Neural crest cell (in vitro differentiated cells): ENCODE measurements at places on chromosomes 7 and 10. TPM values are rescaled to one million over a fixed set of nuclear protein-coding genes. Genes with fewer than 3 reads are reported as not detected.

The ABLIM1 gene
- 35.8 and 40.2 TPM in 2 replicates for total RNA-seq

The AOAH gene
- not detected in 2 replicates for total RNA-seq

The SLC13A4 gene
- 0.27 and 0.68 TPM in 2 replicates for total RNA-seq

The THAP5 gene
- total RNA-seq: 28.2 and 31.9 TPM in 2 replicates

The TAF6 gene
- total RNA-seq: 82.0 and 88.9 TPM in 2 replicates

The AKR1C4 gene
- total RNA-seq: not detected in 2 replicates

The FXYD4 gene
- total RNA-seq: not detected in 2 replicates

The LEP gene
- total RNA-seq: not detected in 2 replicates

The PARG gene
- total RNA-seq: 51.2 and 54.2 TPM in 2 replicates

The LSM8 gene
- 49.9 and 50.0 TPM in 2 replicates for total RNA-seq

The A1CF gene
- total RNA-seq: not detected in 2 replicates

DNA sequence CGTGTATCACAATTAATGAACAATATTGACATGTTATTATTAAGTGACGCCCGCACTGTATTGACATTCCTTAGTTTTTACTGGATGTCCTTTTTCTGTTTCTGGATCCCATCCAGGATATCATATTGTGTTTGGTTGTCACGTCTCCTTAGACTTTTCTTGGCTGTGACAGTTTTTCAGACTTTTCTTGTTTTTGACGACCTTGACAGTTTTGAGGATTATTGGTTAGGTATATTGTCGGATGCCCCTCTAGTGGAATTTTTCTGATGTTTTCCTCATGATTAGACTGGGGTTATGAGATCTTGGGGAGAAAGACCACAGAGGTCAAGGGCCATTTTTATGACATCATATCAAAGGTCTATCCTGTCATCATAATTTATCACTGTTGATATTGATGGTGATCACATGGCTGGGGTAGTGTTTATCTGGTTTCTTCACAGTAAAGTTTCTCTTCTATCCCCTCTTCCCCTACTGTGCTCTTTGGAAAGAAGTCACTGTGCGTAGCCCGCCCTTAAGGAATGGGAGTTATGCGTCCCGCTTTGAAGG, 11.1 kb downstream of the TAF3 start:
- H3K27me3 ChIP-seq: no peaks in the 10 kb centered on the region
- H3K4me3 ChIP-seq: no peak overlapping the region
- no peaks in the 10 kb centered on the region for H3K4me1 ChIP-seq

GRCh38 chr7:969403-969802, 5.9 kb downstream of the COX19 start:
- peaks cover 3% of the 10 kb centered on the region for H3K27me3 ChIP-seq
- H3K36me3 ChIP-seq: no peaks in the 10 kb centered on the region
- no peak overlapping the region for H3K27ac ChIP-seq

GRCh38 chr10:62517252-62517651, 143.1 kb downstream of the ZNF365 start:
- DNase-seq: no peak
- peak overlapping the region; percentile 65 for H3K27ac ChIP-seq
- H3K4me1 ChIP-seq: no peaks in the 10 kb centered on the region
- H3K27me3 ChIP-seq: no peaks in the 10 kb centered on the region
- no peak overlapping the region for H3K4me3 ChIP-seq

- no peak overlapping the region for H3K27ac ChIP-seq
- no peaks in the 10 kb centered on the region for H3K36me3 ChIP-seq
- H3K4me1 ChIP-seq: no peaks in the 10 kb centered on the region
- DNase-seq: no peak
- no peak overlapping the region for H3K4me3 ChIP-seq
Observed at GRCh38 chr7:54141576-54141975, 400.6 kb upstream of the VSTM2A start.

- peaks cover 30% of the 10 kb centered on the region for H3K27me3 ChIP-seq
- H3K4me3 ChIP-seq: peak overlapping the region; percentile 31
- H3K4me1 ChIP-seq: peaks cover 7% of the 10 kb centered on the region
- H3K27ac ChIP-seq: no peak overlapping the region
Observed at GRCh38 chr7:22827563-22827962, 4.9 kb upstream of the TOMM7 start.

DNA sequence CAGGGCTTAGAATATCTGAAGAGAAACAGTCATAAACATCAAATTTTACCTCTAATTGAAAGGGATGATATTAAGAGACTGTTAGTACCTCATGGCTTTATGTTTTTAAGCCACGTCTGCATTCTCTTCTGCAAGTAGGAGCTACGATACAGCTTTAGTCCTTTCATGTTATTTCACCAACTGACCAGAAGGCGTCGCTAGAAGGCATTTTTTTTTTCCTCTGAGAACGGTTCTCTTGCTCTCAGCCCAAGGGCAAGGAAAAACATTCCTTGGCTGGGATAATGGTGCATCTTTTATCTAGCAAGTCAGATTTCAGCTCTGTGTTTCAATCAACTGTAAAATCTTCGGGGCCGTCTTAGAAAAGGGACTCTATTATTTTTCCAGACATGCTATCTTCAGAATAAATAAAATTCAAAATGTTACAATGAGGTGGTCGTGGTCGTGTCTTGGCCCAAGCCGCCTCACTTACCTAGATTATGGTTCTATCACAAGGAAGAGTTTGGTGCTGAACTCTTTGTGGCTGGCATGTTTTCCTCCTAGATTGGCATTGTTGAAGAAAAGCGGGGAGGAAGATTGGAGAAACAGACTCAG, 41.6 kb upstream of the LYZL2 start:
- no peak overlapping the region for H3K4me3 ChIP-seq
- peaks cover 31% of the 10 kb centered on the region for H3K4me1 ChIP-seq
- H3K36me3 ChIP-seq: no peaks in the 10 kb centered on the region
- H3K27ac ChIP-seq: peak overlapping the region; percentile 14
- H3K27me3 ChIP-seq: no peaks in the 10 kb centered on the region

GRCh38 chr10:112631501-112632400, 184.7 kb downstream of the VTI1A start:
- H3K27ac ChIP-seq: peak overlapping the region; percentile 79
- no peaks in the 10 kb centered on the region for H3K36me3 ChIP-seq
- no peak for DNase-seq
- peaks cover 58% of the 10 kb centered on the region for H3K4me1 ChIP-seq

- no peak overlapping the region for H3K4me3 ChIP-seq
- no peaks in the 10 kb centered on the region for H3K36me3 ChIP-seq
- no peak for DNase-seq
- peaks cover 5% of the 10 kb centered on the region for H3K4me1 ChIP-seq
Observed at GRCh38 chr10:110414548-110415309, 83.0 kb upstream of the DUSP5 start.

DNA sequence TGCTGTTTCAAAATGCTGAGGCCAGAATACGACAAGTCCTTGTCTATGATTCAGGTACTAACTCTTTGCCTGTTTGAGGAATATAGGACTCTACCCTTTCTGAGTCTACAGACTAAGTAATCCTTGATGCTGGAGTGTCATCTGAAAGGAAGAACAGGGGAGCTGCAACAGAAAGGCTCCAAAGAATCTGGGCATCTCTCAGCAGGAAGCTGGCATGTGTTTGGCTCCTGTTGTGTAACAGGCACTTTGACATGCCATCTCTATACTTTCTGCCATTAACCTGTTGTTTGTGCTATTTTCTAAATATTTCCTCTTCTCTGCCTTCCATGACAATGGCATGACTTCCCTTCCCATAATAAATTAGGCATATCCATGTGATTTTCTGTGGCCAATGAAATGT, 409.5 kb downstream of the ADRA2A start:
- H3K27ac ChIP-seq: no peak overlapping the region
- no peak overlapping the region for H3K4me3 ChIP-seq
- H3K4me1 ChIP-seq: no peaks in the 10 kb centered on the region
- H3K36me3 ChIP-seq: peaks cover 2% of the 10 kb centered on the region

GRCh38 chr10:21238044-21238443, 287.4 kb downstream of the SKIDA1 start:
- no peaks in the 10 kb centered on the region for H3K4me1 ChIP-seq
- no peaks in the 10 kb centered on the region for H3K36me3 ChIP-seq
- H3K27me3 ChIP-seq: no peaks in the 10 kb centered on the region

DNA sequence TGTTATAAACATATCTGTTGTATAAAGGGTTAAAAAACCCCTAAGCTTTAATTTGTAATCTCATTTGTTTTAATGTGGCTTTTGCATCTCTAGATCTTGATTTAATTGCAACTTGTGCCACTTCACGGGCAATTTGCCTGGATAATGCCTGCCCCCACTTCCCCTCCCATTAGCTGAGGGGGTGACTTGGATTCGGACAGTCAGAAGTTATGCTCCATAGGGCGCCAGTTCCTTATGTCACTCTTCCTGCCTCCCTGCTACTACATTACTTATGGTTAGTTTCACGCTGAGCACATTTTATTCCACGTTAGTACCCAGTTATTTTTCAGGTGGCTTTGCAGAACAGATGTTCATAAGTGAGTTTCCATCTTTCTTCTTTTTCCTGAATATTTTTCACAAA, 1015.2 kb upstream of the PHF14 start:
- no peak overlapping the region for H3K4me3 ChIP-seq
- H3K36me3 ChIP-seq: peaks cover 4% of the 10 kb centered on the region
- no peak for DNase-seq
- H3K27ac ChIP-seq: no peak overlapping the region

DNA sequence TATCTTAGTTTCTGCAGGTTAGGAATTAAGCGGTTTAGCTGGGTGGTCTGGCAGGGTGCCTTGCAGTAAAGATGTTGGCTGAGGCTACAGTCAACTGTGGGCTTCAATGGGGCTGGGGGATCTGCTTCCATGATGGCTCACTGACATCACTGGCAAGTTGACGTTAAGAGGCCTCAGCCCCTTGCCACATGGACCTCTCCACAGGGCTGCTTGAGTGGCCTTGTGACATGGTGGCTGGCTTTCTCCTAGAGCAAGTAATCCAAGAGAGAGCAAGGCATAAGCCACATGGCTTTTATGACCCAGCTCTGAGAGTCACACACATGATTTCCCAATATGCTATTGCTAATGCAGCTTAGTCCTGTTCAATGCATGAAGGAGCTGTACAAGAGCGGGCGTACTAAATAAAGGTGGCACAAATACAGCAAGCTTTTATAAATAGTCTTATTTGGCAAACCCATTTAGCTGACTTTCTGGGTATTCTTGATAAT, 109.1 kb downstream of the SEPTIN7 start:
- H3K4me1 ChIP-seq: peaks cover 19% of the 10 kb centered on the region
- peaks cover 2% of the 10 kb centered on the region for H3K36me3 ChIP-seq
- no peaks in the 10 kb centered on the region for H3K27me3 ChIP-seq
- H3K27ac ChIP-seq: no peak overlapping the region

- no peaks in the 10 kb centered on the region for H3K4me1 ChIP-seq
- H3K4me3 ChIP-seq: no peak overlapping the region
- peaks cover 28% of the 10 kb centered on the region for H3K27me3 ChIP-seq
- peaks cover 12% of the 10 kb centered on the region for H3K36me3 ChIP-seq
- no peak overlapping the region for H3K27ac ChIP-seq
- DNase-seq: no peak
Observed at GRCh38 chr7:154931906-154932305, 71.0 kb downstream of the PAXIP1 start.

DNA sequence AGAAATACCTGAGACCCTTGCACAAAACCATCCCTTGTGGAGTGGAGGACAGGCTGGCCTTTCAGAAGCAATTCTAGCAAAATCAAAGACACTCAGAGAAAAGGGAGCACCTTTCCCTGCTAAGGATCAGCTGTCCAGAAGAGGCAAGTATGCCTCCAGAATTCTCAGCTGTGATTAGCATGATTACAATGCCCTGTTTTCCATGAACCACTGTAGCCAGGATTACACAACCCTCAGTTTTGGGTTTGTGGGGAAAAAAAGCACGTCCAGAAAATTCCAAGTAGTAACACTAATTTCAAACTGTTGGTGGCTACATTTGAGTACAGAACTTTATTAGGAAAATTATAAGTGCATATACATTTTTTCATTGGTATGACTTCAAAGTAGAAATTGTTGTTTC, 15.0 kb downstream of the CXCL12 start:
- H3K4me3 ChIP-seq: no peak overlapping the region
- no peaks in the 10 kb centered on the region for H3K36me3 ChIP-seq
- no peak overlapping the region for H3K27ac ChIP-seq

- H3K36me3 ChIP-seq: peaks cover 3% of the 10 kb centered on the region
- DNase-seq: no peak
- no peaks in the 10 kb centered on the region for H3K4me1 ChIP-seq
Observed at GRCh38 chr7:18003286-18003994, 24.2 kb downstream of the PRPS1L1 start.

DNA sequence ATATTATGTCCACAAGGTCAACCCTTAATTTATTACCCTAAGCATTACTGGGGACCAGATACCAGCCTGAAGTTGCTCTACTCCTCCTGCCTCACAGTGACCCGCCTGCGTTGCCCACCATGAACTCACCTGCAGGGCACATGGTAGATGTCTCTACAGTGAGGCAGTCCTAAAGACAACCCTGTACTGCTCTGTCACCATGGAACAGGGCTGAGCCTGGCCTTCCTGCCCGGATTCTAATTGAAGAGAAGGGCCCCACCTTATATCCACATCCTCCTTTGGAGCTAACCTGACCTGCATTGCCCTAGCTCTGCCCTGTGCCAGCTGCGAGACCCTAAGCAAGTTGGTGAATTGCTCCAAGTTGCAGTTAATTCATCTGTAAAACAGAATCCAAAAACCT, 4.1 kb downstream of the SH3PXD2A start:
- H3K4me1 ChIP-seq: peaks cover 67% of the 10 kb centered on the region
- no peak for DNase-seq
- peaks cover 2% of the 10 kb centered on the region for H3K36me3 ChIP-seq
- H3K27ac ChIP-seq: no peak overlapping the region

GRCh38 chr10:127216786-127217185, 20.4 kb upstream of the INSYN2A start:
- H3K4me1 ChIP-seq: peaks cover 5% of the 10 kb centered on the region
- no peak overlapping the region for H3K4me3 ChIP-seq
- H3K27ac ChIP-seq: peak overlapping the region; percentile 73

- no peaks in the 10 kb centered on the region for H3K36me3 ChIP-seq
- H3K27me3 ChIP-seq: no peaks in the 10 kb centered on the region
- no peaks in the 10 kb centered on the region for H3K4me1 ChIP-seq
- H3K4me3 ChIP-seq: no peak overlapping the region
Observed at GRCh38 chr7:115085421-115085820, 163.5 kb downstream of the MDFIC start.

- H3K27ac ChIP-seq: no peak overlapping the region
- H3K27me3 ChIP-seq: no peaks in the 10 kb centered on the region
- DNase-seq: no peak
- peaks cover 4% of the 10 kb centered on the region for H3K36me3 ChIP-seq
- H3K4me1 ChIP-seq: peaks cover 43% of the 10 kb centered on the region
Observed at GRCh38 chr7:80827239-80827633, 91.6 kb downstream of the SEMA3C start.

DNA sequence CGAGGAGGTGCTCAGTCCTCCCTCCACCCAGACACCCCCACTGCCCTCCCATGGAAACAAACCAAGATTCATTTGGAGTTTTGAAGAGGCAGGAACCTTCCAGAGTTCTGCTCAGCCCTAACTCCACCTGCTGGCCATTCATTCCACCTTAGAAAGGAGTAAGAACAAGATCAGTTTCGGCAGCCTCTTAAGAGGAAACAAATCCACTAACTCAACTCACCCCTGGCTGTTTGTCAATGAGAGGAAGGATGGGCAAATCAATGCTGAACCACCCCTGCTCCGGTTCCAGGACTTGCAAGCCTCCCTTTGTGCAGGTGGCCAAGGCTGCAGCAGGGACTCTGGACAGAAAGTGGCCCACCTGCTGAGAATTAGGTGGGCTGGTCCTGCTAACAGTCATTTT, 26.2 kb downstream of the CCDC3 start:
- H3K27me3 ChIP-seq: no peaks in the 10 kb centered on the region
- H3K4me3 ChIP-seq: no peak overlapping the region
- H3K36me3 ChIP-seq: no peaks in the 10 kb centered on the region
- no peak for DNase-seq
- peak overlapping the region; percentile 39 for H3K27ac ChIP-seq
- H3K4me1 ChIP-seq: peaks cover 4% of the 10 kb centered on the region
